ENCODE measurements at places on chromosomes 7 and 10. TPM values are rescaled to one million over a fixed set of nuclear protein-coding genes. Genes with fewer than 3 reads are reported as not detected.

Gene DENND2A
- total RNA-seq = 20.7 TPM

Gene TBXAS1
- total RNA-seq = 1.2 TPM

Gene TMEM176B
- 1.2 TPM for total RNA-seq

Gene ASB4
- total RNA-seq = under 0.01 TPM

Gene CPA4
- total RNA-seq = not detected

Gene HOXA7
- total RNA-seq = not detected

Gene TDRD1
- 0.25 TPM for total RNA-seq

Gene CCDC146
- 11.8 TPM for total RNA-seq

Gene LIPN
- total RNA-seq = 0.25 TPM

Gene PLAC9
- 1.7 TPM for total RNA-seq

Gene NUDT13
- total RNA-seq = 0.25 TPM

Gene ARHGEF35
- 0.49 TPM for total RNA-seq

Gene C10orf71
- not detected for total RNA-seq

Gene STEAP1
- total RNA-seq = 0.25 TPM

Gene C10orf143
- total RNA-seq = 0.25 TPM

Gene NAT16
- total RNA-seq = 2.2 TPM

Gene GTPBP10
- 16.5 TPM for total RNA-seq

Gene TUBAL3
- not detected for total RNA-seq

Gene SPDYE2
- total RNA-seq = not detected

Gene TMEM184A
- not detected for total RNA-seq

Gene GSTO2
- 1.7 TPM for total RNA-seq

Gene PNLIP
- total RNA-seq = not detected

Gene RHEB
- 68.1 TPM for total RNA-seq

Gene FBXL13
- total RNA-seq = 3.9 TPM

Gene AGR3
- total RNA-seq = not detected

Gene SLC39A12
- total RNA-seq = 2.2 TPM

Gene TAS2R40
- not detected for total RNA-seq

Gene LIPM
- total RNA-seq = not detected

Gene ATRNL1
- 353 TPM for total RNA-seq

Gene WNT2
- total RNA-seq = 0.25 TPM

Gene PGAM1
- total RNA-seq = 115 TPM

Gene FXYD4
- not detected for total RNA-seq

Gene JCAD
- total RNA-seq = 15.5 TPM

Gene SUN3
- not detected for total RNA-seq

Gene RASA4B
- 7.1 TPM for total RNA-seq

Gene IQUB
- 2.0 TPM for total RNA-seq

Gene STYXL1
- 15.0 TPM for total RNA-seq

Gene HSPA12A
- 38.8 TPM for total RNA-seq
